ENCODE measurements at places on chromosomes 16 and 17.

GRCh38 chr16:28193530-28194423 is 18.0 kb downstream of the XPO6 start:
- no peak for DNase-seq

GRCh38 chr17:42171831-42172230 is 9.1 kb downstream of the KCNH4 start:
- DNase-seq = no peak

GRCh38 chr16:71794943-71795342 is 13.7 kb downstream of the AP1G1 start:
- no peak for DNase-seq

GRCh38 chr16:69532641-69533455 is 32.9 kb upstream of the NFAT5 start:
- no peak for DNase-seq

DNA sequence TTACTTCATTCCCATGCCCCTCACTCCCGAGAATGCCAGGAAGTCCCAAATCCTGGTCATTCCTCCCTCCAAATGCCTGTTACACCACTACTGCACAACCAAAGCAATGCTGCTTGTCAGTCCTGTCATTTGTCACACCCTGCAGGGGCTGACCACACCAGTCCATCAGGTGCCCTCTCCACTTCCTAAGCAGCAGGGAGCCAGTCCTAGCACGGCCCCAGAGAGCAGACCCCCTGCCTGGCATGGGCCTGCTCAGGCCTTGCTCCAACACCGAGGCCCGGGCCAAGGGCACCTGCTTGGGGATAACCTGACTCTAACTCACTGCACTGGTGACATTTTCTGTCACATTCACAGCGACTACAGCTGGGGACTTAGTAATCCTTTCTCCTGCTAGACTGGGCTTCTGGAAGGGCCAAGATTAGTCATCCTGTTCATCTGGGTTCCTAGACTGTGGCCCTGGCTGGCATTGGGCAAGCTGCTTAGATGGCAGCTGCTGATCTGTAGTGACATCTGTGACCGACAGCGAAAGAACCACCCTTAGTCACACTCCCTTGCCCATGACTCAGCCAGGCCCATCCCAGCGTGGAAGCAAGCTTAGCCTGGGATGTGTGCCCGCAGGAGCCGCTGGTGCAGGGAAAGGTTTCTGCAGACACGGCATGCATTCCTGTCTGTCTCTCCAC is 5.4 kb downstream of the ALYREF start:
- no peak for DNase-seq

DNA sequence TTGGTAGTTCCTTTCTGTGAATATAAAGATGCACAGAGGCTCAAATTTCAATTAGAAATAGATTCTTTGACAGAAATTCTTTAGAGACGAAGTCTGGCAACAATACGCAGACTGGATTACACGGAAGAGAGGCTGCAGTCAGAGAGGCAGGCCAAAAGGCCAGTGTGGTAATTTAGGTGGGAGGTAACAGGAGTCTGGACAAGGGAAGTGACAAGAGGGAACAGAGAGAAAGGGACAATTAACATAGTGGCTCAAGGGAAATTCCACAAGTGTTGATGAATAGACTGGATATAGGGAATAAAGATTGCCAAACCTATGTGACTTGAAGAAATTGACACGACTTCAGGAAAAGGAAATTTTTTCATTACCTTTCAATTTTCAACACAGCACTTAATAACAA is 54.6 kb downstream of the STX8 start:
- no peak for DNase-seq

DNA sequence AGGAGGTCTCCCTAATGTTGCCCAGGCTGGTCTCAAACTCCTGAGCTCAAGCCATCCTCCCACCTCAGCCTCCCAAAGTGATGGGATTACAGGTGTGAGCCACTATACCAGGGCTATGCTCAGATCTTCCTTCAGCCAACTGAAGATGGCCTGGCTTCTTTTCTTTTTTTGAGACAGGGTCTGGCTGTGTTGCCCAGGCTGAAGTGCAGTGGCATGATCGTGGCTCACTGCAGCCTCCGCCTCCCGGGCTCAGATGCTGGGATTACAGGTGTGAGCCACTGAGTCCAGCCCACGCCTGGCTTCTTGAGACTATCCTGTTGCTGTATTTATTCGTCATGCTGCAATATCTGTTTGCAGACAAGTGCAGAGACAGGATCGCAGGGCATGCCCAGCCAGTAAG is 4.1 kb downstream of the SLC25A19 start:
- no peak for DNase-seq

DNA sequence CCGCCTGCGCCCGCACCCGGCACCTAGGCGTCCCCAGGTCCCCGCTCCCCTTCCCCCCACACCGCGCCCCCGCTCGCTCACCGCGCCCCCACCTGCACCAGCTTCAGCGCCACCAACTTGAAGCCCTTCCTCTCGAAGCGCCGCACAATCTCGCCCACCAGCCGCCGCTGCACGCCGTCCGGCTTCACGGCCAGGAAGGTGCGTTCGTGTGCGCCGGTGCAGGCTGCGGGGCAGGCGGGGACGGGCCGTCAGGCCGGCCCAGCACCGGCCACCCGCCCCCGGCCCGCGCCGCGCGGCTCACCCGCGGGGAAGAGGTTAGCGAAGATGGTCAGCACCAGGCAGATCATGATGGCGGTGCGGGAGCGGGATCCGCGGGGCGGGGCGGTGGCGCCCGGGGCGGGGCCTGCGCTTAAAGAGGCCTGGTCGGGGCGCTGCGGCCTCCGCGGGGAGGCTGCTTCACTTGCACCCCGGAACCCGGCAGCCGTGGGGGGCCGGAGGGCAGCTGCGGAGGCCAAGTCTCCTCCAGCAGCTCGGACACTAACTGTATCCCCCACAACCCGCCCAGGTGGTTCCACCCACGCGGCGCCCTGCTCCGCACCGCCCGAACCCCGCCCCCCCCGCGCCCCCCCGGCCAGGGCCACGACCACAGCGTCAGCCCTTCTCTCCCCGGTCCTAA is at the start of gene NME3:
Gene NME3 (minus strand): TSS at position 356 of the 676 bp plus-strand sequence. CDS start 9 bp downstream, at position 347.
- peak; percentile 63 for DNase-seq

DNA sequence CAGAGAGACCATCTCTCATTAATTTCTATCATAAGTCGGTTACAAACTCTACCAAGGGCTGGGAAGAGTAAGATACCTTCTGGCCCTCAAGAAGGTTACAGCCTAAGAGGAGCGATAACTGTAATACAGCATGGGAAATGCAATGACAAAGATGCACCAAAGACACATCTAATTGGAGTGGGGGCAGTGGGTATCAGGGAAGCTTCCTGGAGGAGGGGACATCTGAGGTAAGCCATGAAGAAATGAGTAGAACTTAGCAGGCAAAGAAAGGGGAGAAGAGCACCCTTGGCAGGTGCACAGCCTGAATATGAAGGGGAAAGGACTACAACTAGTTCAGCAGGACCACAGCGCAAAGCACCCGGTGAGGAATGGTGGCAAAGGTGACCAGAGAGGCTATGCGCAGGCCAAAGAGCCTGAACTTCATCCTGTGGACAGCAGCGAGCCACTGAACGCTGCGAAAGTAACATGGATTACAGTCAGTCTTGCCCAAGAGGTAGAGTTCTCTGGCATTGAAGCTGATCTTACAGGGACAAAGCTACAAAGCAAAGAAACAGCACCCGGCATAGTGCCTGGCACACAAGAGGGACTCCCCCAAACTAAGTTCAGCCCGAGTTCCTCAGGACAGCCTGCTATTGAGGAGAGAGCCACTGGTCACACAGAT is 2.8 kb downstream of the TBC1D10B start:
- no peak for DNase-seq

DNA sequence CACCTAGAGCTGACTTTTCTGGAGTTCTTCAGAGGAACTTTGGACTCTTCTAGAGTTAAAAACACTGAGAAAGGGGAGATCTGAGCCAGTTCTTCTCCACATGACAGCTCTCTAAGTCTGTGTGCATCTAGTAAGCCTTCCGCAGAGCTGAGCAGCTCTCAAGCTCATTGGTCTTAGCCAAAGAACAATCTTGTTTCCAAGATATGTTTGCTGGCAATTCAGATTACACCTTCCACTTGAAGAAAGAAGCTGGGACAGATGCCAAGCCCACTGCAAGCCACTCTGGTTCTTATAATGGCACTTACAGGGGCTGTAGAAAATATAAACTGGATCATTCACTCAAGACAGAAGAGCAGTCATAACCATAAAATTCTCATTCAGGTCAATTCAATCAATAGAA is 134.1 kb upstream of the TOX3 start:
- no peak for DNase-seq

DNA sequence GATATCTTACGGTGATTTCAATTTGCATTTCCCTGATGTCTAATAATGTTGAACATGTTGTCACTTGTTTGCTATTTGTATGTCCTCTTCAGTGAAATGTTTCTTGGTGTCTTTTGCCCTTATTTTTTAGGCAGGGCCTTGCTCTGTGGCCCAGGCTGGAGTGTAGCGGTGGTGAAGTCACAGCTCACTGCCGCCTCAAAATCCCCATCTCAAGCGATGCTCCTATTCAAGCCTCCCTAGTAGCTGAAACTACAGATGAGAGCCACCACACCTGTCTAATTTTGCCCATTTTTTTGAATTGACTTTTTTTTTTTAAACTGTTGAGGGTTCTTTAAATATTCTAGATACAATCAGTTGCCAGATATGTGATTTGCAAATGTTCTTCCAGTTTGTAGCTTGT is 8.3 kb downstream of the UBE2G1 start:
- DNase-seq = no peak

GRCh38 chr17:80948976-80949450 is 42.6 kb upstream of the CHMP6 start:
- no peak for DNase-seq

DNA sequence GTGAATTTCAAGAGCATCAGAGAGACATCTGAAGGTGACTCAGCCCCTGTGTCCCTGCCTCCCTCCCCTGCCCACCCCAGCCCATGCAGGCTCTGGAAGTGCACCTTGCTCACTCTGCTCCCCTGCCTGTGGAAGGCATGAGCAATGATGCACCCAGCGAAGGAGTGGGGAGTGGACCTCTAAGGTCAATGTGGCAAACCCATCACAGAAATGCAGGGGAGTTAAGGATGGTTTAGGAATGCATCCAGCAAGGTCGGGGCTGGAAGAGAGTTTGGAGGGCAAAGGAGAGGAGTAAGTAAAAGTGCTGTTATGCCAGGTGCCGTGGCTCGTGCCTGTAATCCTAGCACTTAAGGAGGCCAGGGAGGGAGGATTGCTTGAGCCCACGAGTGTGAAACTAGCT is 61.9 kb downstream of the CYB5B start:
- no peak for DNase-seq

DNA sequence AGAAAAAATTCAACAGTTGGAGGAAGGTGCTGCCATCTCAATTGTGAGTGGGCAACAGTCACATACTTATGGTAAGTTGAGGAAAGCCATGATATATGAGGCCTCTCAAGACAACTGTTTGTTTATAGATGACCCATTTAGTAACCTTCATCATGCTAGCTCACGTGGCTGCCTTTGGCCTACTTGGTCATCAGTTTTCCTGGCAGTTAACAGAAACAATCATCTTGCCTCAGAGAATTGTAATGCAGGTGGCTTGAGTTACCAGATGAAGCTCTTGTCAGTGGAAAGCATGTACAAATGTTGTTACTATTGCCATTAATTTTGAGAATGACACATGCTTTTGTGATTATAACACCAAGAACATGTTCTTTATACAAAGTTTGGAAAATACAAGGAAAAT is 14.7 kb downstream of the TPPP3 start:
- DNase-seq = no peak

- DNase-seq = no peak
Observed at GRCh38 chr17:83161298-83162034, 82.1 kb downstream of the METRNL start.

- DNase-seq = no peak
Observed at GRCh38 chr16:65306300-65306699, 184.4 kb upstream of the CDH11 start.

- no peak for DNase-seq
Observed at GRCh38 chr16:20957153-20957552, 56.6 kb downstream of the LYRM1 start.

DNA sequence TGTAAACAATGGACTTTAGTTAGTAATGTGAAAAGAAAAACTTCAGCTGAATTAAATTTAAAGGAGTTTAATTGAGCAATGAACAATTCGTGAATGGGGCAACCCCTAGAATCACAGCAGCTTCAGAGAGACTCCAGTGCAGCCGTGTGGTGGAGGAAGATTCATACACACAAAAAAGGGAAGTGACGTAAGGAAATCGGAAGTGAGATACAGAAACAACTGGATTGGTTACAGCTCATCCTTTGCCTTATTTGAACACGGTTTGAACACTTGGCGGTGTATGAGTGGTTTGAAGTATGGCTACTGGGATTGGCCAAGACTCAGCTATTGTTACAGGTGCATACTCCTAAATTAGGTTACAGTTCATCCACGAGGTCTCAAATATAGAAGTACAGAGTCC is 460.4 kb upstream of the ASIC2 start:
- DNase-seq = no peak

GRCh38 chr17:59476413-59476812 is 89.0 kb upstream of the DHX40 start:
- no peak for DNase-seq

DNA sequence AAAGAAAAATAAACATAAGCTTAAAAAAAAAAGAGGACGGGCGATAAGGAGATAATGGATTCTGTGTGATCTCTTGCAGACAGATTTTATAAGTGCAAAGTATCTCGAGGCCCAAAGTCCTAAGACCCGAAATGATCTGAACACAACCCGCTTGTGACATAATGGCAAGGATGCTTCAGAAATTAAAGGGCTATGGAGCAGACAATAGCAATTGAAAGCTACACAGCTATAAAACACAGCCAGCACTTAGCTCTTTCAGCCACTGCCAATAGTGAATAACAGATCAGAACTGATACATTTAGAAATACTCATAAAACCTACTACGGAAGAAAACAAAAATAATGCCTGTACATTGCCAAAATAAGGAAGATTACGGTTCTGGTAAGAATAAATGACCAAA is 117.5 kb downstream of the ZFHX3 start:
- DNase-seq = no peak

DNA sequence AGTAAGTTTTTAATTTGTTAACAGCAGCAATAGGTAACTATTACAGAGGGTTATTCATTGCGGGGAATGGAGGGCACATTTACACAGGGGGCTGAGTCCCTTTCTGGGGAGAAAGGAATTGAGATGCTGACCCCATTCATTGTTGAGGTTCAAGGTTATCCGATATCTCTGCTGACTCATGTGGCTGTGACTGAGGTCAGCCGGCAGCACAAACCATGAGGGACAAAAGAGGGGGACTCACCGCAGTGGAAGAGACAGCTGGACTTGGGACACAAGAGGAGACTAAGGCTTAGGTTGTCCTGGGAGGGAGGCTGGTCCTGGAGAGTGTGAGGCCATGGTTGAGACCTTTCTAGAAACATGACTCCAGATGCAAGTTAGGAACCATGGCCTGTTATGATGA is 119.1 kb upstream of the XYLT1 start:
- no peak for DNase-seq

GRCh38 chr17:73340093-73340596 is 28.3 kb upstream of the CDC42EP4 start:
- no peak for DNase-seq

DNA sequence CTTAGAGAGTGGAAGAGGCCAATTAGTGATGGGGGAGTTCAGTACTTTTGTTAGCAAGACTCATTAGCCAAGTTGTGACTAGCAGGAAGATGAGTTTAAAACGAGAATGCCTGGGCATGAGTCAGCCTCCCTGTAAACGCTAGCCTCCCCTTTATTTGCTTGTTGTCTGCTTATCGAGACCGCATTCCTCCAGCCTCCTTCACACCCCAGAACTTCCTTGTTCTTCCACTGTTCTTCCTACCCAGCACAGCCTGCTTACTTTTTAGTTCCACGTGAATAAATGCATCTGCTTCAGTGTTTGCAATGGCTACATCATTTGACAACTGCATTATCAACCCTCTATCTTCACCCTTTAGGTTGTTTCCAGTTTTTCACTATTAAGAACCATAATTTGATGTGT is 20.2 kb upstream of the OR3A1 start:
- DNase-seq = no peak

Measured in SK-N-DZ (cell line).